ENCODE measurements at places on chromosomes 5 and 9.

DNA sequence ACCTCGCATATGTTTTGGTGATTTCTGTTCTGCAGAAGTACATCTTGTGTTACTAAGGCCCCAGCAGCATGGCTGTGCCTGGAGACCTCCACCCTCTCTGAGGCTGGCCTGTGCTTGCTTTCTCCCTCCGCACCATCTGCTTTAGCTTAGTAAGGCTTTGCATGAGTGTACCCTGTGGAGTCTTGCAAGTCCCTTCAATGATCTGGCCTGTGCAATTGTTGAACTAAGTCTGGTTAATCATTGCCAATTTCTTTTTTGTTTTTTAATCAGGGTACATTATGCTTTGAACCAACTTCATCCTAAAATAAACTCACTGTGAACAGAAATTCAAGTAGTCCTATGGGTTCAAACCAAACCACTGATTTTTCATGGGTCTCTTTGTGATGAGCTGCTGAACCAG, 32.3 kb downstream of the ACOT12 start:
- DNase-seq, result no peak

DNA sequence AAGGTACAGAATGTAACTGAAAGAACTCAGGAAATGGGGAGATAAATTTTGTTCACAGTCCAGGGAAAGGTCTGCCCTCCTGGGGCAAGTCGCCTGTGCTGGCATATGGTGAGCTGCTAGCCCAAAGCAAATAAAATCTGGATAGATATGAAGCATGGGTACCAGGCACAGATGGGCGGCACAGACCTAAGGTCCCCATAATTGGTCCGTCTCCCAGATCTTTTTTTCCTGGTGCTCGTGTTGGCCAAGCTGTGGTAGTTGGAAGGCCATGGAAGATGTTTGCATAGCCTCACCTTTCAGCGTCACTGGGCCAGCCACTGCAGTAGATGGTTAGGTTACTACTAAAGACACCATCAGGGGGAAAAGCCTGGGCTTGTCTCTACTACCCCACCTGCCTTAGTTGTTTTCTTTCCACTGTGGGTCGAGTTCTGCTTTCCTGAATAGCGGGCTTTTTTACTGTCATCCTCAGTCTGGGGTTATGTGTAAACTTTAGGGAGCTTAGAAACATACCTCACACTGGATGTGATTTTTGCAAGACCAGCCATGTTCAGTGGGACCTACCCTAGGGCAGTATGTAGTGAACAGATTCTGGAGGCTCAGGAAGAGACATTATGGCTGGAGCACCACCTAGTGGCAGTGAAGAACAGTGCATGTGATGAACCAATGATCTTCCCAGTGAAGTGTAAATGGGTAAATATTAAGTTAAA, 24.2 kb upstream of the GLRX start:
- peak; percentile 81 for DNase-seq

DNA sequence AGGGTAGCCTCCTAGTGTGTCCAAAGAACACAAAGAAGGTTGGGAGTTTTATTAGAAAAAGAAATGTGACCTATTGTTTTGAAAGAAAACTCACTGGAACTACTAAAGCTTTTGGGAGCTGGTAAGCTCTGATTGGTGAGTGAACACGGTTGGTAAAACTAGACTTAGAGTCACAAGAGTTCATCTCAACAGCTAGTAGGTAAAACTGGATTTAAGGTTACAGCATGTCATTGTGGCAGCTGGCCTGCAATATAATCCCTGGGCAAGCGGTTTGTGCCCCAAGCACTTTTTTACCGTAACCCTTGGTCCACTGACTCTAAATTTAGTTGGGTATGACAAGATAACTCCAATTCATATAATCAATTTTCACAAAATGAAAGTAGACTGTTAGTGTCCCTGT, 47.4 kb downstream of the UBAP2 start:
- no peak for DNase-seq

GRCh38 chr9:93655621-93656425, 79.4 kb downstream of the PHF2 start:
- DNase-seq, result no peak

DNA sequence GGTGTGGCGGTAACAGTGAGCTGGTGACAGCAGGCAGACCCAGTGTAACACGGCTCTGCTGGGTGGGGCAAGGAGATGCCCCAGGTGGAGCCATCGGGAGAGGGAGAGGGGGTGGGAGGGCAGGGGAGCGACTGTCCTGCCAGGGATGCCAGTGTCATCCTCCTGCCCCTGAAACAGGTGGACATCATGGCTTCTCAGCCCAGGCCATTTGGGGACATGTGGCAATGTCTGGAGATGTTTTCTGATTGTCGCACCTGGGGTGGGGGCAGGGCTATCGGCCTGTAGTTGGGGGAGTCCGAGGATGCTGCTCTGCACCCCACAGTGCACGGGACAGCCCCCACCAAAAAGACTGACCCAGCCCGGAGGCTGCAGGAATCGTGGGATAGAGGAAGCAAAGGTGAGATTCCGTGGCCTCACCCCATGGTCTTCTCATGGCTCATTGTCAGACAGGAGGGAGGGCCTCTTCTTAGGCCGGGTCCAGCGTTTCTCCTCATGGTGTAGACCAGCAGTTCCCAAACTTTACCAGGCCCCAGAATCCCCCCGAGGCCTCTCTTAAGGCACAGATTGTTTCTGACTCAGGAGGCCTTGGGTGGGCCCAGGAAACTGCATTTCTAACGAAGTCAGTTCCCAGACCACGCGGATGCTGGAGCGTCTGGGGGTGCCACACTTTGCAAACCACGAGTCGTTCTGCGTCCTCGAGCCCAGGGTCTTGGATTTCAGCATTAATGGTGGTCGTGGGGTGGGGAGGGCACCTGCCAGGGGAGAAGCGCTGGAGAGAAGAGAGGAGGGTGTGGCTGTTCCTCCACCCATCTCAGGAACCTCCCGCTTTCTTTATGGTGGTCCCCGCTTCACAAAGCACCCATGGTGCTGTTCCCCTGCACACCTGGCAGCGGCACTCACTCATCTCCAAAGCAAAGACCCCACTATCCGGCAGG, 11.0 kb downstream of the COL5A1 start:
- DNase-seq, result no peak

GRCh38 chr9:130330202-130330862, 64.8 kb downstream of the HMCN2 start:
- DNase-seq, result no peak

GRCh38 chr9:100679834-100680233, 102.0 kb downstream of the CAVIN4 start:
- no peak for DNase-seq

- DNase-seq, result no peak
Observed at GRCh38 chr5:71977311-71977710, 130.0 kb upstream of the MAP1B start.
